ENCODE measurements at places on chromosomes 3 and 15.

- DNase-seq = no peak
Observed at GRCh38 chr3:106566277-106566676, 697.5 kb upstream of the CBLB start.

DNA sequence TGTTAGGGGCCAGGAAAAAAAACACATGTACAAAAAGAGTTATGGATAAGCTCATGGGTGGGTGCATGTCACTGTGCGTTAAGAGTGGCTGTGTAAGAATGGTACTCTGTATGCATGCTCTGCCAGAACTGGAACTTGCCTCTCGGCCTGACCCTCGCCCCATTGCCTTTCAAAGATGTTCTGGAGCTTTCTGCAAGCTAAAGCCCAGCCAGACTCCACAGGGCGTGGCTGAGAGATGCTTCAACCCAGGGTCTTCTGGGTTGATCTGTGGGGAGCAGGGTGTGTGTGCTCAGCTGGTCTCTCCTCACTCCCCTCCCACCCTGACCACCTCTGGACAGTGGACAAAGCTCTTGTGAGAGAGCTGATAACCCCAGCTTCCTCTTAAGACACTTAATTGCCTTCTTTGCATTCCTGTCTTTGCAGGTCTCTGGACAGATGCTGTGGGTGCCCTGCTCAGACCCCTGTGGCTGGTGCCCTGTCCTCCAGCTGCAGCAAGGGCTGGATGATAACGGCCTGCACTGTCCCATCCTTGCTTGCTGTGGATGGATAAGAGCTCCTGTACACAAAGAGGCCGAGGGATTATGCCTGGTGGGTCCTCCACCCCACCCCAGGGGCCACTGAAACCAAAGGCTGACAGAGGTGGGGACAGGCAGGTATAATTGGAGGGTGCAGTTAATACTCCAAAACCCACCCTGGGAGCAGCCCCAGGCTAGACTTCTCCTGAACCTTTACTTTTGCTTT, 28.7 kb downstream of the ALDH1L1 start:
- no peak for DNase-seq

GRCh38 chr3:35194666-35195065, 444.7 kb upstream of the ARPP21 start:
- no peak for DNase-seq

- no peak for DNase-seq
Observed at GRCh38 chr3:39408493-39409372, 2.2 kb downstream of the RPSA start.

GRCh38 chr3:118766306-118766669, 268.4 kb downstream of the IGSF11 start:
- no peak for DNase-seq

- no peak for DNase-seq
Observed at GRCh38 chr3:100396967-100397366, 3.9 kb downstream of the TOMM70 start.

GRCh38 chr3:157667493-157667892, 164.3 kb upstream of the VEPH1 start:
- DNase-seq = no peak

DNA sequence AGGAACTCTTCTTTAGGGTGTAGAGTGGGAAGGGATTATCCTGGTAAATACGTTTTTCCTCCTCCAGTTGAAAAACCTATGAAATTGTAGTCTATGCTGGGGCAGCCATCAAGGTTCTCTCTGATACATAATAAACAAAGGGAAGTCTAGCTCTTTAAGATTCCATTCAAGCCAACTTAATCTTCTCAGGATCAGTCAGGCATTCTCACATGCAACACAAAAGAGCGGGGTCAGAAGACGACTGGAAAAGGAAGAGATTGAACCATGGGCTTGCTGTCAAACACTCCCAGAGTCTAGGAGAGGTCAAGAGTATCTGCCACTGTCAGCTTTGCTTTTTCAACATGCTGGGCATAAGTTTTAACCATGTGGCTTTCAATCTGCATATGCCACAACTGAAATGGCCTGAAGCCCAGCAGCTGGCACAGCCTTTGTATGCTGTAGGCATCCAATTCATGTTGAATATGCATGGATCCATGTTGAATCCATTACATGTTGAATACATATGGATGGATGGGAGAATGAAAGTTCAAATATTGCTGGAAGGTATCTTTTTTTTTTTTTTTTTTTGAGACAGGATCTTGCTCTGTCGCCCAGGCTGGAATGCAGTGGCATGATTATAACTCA, 8.5 kb downstream of the TRAT1 start:
- DNase-seq = no peak

DNA sequence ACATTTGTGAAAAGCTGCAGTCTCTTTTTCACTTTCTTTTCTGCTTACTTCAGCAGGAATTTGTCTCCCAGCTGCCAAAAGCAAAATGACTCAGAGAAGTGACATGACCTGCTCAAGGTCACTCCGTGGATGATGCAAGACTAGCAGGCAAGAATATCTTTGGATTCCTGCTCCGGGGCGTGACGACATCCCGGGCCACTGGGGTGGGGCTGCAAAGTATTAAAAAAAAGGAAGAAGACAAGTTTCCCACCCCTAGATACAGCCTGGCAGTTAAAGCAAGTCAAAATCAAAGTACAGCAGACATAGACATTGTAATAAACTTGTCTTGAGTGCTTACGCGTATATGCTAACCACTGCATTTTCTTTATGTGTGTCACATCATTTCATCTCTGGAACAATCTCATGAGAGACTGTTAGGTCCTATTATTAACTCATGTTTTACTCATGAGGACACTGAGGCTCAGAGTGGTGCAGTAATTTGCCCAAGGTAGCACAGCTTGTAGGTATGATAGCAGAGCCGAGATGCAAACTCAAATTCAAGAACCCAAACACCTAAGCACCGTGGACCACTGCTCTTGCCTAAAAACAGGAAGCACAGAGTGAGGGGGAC, 485.2 kb upstream of the PROK2 start:
- no peak for DNase-seq

- no peak for DNase-seq
Observed at GRCh38 chr3:129553719-129554118, 10.7 kb downstream of the H1-8 start.

DNA sequence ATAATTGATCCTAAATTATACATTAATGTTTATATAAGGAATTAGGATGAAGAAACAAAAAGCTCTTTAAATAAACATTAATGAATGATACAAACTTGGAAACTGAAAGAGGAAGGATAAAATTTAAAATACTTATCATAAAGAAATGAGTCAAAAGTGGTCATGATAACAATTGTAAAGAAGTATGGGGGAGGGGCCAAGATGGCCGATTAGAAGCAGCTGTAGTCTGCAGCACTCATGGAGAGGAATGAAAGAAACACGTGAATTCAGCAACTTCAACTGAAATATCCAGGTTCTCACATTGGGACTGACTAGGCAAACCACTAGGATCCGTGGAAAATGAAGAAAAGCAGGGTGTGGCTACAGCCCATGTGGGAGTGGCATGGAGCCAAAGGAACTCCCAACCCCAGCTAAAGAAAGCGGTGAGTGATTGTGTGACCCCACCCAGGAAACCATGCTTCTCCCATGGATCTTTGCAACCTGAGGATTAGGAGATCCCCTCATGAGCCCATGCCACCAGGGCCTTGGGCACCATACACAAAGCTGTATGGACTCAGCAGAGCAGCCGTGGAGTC, 13.1 kb upstream of the CP start:
- no peak for DNase-seq

- DNase-seq = no peak
Observed at GRCh38 chr3:15113471-15113870, 14.5 kb upstream of the RBSN start.

DNA sequence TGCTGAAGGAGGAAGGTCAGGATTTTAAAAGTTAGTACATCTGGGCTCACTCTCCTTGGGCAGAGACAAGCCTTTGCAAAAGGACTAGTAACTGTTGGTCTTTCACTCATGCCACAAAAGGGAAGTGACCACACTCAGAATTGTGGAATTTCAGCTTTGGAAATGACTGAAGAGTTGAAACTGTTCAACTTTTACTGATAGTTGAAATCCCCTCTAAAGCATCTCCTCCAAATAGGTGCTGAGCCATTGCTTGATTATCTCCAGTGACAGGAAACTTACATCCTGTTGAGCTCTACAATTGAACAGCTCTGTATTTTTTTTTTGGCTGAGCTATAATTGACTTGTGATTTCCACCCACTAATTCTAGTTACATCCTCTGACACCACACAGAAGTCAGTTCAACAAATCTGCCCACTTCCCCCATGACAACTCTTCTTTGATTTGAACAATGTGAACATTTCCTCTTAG, 254.8 kb upstream of the TPRG1 start:
- DNase-seq = no peak

GRCh38 chr3:69472093-69472492, 86.2 kb upstream of the FRMD4B start:
- no peak for DNase-seq

DNA sequence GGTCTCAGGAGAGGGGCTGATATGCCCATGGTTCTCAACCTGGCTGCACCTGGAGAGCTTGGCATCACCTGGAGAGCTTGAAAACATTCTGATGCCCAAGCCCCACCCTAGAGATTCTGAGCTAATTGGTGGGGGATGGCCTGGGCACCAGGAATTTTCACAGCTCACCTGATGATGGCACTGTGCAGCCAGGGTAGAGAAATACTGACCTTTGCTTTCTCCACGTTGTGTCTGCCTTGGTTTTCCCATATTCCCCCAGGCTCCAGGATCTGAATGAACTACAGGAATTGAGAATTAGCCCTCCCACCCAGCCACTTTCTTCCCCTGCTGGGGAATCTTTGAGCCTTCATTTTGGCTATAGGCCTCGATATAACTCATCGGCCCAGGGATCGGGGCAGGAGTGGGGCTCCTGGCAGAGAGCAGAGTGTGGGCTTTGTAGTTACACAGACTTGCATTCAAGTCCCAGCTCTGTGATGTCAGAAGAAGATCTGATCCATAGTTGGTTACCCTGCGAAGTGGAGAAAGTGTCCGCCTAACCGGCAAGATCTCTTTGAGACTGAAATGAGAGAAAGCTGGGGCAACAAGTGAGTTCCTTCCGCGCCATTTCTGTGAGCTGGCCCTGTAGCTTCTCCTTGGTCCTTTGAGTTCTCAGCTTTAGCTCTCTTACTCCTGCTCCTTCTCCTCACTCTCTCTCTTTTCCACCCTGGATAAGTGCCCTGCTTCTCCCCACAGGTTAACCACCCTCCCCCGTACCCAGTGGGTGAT, 33.1 kb upstream of the UBE2Q2 start:
- no peak for DNase-seq

- no peak for DNase-seq
Observed at GRCh38 chr15:42053010-42053409, 32.2 kb upstream of the PLA2G4E start.

DNA sequence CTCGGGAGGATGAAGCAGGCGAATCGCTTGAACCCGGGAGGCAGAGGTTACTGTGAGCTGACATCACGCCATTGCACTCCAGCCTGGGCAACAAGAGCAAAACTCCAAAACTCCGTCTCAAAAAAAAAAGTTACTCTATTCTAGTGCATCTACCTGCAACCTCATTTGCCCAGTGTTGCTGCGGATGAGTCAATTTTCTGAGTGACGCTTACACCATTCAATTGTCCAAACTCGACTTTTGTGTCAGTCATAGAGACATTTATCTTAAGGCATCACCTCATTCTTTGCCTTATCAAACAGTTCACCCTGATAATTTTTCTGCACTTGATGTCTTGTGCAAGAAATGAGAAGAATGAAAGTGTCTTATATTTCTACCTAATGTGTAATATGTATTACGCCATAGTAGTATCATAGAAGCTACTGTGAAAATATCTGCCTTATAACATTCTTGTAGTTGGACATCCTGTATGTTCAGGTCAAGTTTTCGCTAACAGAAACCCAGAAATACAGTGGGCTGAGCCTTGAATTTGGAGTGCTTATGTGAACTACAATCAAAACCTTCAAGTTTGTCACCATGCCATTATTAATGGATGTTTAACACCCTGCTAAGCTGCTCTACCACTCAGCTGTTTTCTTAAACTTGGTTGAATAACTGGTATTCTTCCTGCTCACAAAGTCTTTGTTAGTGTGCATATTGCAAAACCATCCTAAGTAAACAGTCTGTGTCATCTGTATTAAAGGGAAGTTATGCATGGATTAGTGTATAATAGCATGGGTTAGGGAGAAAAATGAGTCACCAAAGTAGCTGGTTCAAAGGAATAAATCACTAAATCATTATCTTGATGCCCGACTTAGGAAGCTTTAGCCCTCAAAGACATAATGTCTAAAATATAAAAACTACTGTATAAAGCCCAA, 531.0 kb upstream of the NR2F2 start:
- no peak for DNase-seq

DNA sequence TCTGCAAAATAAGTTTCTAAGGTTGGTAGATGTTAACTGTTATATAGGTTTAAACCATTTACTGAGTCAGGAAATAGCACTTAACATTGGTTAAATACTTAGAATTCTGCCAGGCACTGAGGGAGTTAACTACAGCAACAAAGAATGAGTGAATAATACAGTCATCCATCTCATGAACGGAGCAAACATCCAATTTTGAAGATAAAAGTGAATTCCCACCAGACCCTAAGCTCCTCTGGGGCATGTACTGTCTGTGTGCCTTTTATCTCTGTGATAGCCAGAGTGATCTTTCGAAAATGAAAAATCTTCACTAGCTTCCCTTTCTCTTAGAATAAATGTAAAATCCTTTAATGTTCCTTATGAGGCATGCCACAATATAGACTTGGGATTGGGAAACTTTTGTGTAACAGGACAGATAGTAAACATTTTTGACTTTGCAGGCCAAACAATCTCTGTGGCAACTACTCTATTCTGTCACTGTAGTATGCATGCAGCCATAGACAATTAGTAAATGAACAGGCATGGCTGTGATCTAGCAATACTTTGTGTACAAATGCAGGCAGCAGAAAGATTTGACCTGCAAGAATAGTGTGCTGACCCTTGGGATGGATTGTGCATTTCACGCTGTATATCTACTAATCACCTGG, 294.5 kb upstream of the LMCD1 start:
- no peak for DNase-seq

DNA sequence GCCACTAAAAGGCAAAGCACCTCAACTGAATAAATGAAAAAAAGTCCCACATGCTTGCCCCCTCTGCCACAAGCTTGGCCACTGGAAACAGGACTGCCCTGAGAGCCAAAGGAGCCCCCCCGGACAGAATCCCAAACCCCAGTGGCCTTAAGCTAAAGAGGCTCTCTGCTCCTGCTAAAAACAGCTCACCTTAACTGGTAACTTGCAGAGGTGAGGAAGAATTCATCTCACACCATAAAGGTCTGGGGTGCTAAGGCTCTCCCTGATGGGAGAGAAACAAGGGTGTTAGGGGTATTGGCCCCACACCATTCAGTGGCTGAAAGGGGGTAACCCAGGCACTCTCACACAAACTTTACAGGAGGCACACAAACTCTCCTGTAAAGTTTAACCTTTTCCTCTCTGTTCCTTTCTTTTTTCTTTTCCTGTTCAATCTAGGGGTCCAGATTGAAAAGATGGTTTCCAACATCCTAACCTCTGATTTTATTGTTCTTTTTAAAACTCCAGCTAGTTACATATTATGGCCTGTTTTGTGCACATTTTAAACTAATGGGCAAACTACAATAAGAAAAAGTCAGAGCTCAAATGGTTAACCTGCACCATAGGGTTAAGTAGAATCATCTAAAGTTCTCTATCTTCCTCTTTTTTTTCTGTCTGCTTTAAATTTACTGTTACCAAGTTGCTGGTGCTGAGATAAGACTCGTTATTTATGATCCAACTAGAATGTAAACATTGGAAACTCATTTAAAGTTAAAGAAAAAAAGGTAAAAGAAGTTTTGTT, 19.9 kb downstream of the TRANK1 start:
- no peak for DNase-seq
